ENCODE measurements at places on chromosomes 16 and 17.

DNA sequence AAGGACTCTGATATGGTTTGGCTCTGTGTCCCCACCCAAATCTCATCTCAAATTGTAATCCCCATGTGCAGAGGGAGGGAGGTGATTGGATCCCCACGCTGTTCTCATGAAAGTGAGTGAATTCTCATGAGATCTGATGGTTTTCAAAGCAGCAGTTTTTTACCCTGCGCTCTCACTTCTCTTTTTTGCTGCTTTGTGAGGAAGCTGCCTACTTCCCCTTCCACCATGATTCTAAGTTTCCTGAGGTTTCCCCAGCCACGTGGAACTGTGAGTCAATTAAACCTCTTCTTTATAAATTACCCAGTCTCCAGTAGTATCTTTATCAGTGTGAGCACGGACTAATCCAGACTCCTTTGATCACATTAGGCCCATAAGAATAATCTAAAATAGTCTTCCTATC is 719.7 kb upstream of the CDH8 start:
- no peak for DNase-seq

GRCh38 chr16:75017670-75018525 is 19.1 kb downstream of the ZNRF1 start:
- DNase-seq, result no peak

DNA sequence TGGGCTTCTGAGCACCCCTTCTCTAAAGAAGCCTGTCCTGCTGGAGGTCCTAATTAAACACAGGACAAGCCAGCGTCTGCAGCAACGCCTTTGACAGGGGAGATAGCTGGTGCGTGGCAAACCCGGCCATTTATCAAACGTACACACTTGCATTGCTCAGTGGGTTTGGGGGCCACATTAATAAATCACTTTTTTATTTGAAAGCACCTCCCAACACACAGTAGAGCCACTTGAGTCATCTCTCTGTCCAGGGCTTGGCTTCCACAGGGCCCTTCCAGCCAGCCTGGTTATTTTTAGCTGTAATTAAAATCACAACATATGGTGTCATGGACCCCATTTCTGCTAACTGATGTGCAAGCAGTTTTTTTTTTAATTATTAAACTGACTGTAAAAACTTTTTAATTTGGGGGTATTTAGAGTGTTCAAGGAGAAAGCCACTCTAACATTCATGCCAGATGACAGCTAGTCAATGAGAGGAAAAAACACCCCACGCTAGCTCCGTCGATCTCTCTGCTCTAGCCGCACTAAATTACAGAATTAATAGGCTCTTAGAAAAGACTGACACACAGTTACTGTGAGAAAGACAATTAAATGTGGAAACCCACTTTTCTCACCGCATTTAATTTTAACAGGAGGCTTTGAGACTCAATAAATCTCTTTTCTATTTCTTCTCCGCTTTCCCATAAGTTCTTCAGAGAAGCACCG is 201.0 kb upstream of the WSCD1 start:
- no peak for DNase-seq

GRCh38 chr16:69858191-69859104 is 92.7 kb upstream of the CLEC18A start:
- no peak for DNase-seq

- DNase-seq, result no peak
Observed at GRCh38 chr17:4584101-4584916, at the start of gene SMTNL2. SMTNL2 (plus strand) TSS chr17:4584529; CDS start chr17:4584606, 77 bp downstream.

- peak; percentile 60 for DNase-seq
Observed at GRCh38 chr16:70253291-70254106, 1.8 kb upstream of the EXOSC6 start.

GRCh38 chr16:81902025-81902424 is 109.2 kb downstream of the SDR42E1 start:
- no peak for DNase-seq

GRCh38 chr16:15422222-15422621 is 12.2 kb upstream of the BMERB1 start:
- DNase-seq, result no peak

- no peak for DNase-seq
Observed at GRCh38 chr17:69093279-69093789, 32.6 kb upstream of the ABCA9 start.

- no peak for DNase-seq
Observed at GRCh38 chr17:50470426-50470825, 1.7 kb upstream of the CHAD start.

GRCh38 chr17:46772475-46773220 is 45.8 kb downstream of the WNT3 start:
- DNase-seq, result peak; percentile 85

- DNase-seq, result no peak
Observed at GRCh38 chr16:165539-166374, at the start of gene HBM. HBM (plus strand) TSS chr16:165978; CDS start chr16:165998, 20 bp downstream.

- no peak for DNase-seq
Observed at GRCh38 chr16:35306915-35307314, 1847.5 kb downstream of the TP53TG3F start.

GRCh38 chr17:3260600-3260999 is 37.6 kb downstream of the OR3A1 start:
- DNase-seq, result no peak

GRCh38 chr16:27819881-27820610 is 243.5 kb downstream of the GSG1L start:
- DNase-seq, result no peak

GRCh38 chr16:12449374-12449773 is 354.3 kb downstream of the CPPED1 start:
- DNase-seq, result no peak

DNA sequence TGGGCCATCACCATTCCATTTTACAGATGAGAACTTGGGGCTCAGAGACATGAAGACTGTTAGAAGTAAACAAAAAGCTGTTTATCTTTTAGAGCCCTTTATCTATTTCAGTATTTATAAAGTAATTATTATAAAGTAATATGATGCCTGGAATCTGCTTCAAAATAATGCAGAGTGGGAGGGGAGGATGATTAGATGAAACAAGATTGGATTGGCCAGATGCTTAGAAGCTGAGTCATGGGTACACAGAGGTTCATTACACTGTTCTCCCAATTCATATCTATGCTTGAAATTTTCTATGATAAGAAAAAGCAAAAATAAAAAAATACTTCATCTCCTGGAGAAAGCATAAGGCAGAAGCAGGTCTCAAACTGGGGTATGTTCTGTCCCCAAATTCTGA is 29.4 kb downstream of the TOM1L2 start:
- DNase-seq, result no peak

DNA sequence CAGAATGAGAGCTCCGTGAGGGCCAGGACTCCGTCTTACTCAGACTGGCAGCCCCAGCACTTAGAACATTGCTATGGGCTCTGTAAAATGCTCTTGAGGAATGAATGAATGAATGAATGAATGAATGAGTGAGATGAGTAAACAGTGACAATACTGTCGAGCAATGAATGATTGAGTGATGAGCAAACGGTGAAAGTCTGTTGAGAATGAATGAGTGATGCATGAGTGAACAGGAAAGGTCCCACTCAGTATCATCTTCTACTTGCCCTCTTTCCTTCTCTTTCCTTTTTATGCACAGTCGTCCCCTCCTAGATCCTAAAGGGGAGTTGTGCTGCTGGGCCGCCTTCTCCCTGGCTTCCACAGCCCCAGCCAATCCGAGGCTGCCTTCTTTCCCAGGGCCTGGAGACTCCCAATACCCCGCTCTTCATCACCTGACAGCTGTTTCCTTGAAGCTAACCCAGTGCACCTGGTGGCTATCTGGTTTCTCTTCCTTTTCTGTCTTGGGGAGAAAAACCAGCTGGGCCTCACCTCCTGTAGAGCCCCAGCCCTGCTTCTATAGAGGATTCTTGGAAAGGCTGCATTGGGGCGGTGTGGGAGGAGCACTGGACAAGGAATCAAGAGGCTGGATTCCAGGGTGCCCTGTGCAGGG is 32.7 kb upstream of the CACNG1 start:
- DNase-seq, result no peak

DNA sequence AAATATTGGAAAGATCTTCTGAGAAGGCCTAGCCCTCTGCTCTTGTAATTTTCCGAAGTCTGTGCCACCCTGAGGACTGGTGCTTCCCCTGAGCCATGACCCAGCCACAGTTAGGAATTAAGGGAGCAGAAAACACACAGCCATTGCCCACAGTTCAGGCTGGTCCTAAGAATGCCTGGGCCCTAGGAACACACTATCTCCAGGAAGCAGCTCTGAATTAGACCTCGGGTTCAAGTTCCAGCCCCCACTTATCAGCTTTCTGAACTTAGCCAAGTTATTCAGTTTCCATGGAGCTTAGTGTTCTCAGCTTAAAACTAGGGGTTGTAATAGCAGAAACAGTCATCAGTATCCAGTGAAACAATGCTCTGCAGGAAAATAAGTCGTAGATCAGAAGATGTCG is 56.0 kb downstream of the CDH13 start:
- no peak for DNase-seq

DNA sequence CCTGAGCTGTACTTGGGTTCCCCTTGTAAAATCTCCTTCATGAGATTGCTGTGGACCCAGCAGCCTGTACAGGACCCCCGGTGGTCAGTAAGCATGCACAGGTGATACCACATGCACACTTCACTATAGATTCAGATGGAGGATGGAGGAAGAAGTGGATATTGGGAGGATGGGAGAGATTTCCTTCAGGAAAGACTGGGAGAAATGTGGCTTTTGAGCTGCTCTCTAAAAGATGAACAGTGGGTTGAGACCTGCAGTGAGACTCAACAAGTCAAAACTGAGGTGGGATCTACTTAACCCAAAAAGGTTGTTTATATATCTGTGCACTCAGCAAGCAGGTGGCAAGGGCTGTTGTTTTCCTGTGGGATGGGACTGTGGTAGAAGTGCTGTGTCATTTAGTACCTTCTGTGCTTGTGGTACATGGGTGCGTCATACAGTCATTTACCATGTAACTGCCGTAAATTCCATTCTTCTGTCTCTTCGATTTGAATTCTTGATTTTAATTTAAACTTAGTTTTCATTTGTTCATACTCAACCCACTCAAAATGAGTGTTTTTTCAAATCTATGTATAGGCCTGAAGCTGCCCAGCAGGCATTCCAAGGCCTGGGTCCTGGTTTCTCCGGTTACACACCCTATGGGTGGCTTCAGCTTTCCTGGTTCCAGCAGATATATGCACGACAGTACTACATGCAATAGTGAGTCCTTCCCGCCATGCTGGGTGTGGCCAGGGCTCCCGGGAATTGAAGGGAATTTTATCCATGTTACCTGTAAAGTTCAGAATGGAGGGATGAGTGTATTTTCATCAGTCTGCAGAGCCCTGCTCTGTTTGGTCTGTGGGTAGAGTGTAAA is 6.9 kb downstream of the HERPUD1 start:
- no peak for DNase-seq

- no peak for DNase-seq
Observed at GRCh38 chr17:50828508-50829170, 6.7 kb upstream of the WFIKKN2 start.

- DNase-seq, result no peak
Observed at GRCh38 chr17:46940692-46941404, 17.9 kb downstream of the GOSR2 start.

DNA sequence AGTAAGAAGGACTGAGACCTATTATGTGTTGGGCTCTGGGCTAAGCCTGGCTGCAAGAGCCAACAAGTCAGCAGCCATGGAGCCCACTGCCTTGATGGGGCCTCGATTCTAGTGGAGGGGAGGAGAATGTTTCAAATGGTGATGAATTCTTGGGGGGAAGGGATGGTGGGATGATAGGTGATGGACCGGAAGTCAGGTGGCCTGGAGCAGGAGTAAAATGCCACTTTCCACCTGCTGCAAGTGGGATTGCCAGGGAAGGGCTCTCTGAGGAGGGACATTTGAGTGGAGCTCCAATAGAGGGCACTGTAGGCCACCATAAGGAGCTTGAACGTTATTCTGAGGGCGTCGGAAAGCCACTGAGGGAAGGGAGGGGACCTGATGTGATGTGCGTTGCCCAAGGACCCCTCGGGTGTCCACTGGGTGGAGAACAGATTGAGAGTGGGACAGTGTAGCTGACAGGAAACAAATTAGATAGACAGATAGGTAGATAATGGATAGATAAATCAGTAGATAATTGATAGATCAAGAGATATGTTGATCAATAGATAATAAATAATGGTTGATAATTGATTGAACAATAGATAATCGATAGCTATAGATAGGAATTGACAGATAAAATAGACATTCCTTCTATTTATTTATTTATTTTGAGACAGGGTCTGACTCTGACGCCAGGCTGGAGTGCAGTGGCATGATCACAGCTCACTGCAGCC is 18.2 kb upstream of the NXPH3 start:
- no peak for DNase-seq

- DNase-seq, result no peak
Observed at GRCh38 chr16:87964049-87964659, 12.9 kb downstream of the BANP start.

DNA sequence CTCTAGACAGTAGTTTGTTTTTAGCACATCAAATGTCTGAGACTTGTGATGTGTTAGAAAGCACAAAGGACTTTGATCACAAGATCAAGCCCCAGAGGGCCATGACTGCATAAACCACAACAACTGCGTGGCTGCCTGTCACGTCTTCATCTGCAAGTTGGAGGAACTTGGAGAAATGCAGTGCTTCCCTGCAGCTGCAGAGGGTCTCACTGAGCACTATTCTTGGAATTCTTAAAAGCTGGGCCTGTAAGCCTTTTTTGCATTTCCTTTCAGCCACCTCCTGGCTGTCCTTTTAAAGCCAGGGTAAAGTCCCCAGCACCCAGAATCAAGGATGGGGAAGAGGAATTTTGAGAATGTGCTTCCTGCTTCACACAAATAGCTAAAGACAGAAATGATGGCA is 431.3 kb downstream of the MAF start:
- peak; percentile 68 for DNase-seq

GRCh38 chr16:34803683-34804416 is 1344.4 kb downstream of the TP53TG3F start:
- DNase-seq, result no peak

GRCh38 chr16:50213939-50214519 is 52.3 kb upstream of the ADCY7 start:
- DNase-seq, result no peak

DNA sequence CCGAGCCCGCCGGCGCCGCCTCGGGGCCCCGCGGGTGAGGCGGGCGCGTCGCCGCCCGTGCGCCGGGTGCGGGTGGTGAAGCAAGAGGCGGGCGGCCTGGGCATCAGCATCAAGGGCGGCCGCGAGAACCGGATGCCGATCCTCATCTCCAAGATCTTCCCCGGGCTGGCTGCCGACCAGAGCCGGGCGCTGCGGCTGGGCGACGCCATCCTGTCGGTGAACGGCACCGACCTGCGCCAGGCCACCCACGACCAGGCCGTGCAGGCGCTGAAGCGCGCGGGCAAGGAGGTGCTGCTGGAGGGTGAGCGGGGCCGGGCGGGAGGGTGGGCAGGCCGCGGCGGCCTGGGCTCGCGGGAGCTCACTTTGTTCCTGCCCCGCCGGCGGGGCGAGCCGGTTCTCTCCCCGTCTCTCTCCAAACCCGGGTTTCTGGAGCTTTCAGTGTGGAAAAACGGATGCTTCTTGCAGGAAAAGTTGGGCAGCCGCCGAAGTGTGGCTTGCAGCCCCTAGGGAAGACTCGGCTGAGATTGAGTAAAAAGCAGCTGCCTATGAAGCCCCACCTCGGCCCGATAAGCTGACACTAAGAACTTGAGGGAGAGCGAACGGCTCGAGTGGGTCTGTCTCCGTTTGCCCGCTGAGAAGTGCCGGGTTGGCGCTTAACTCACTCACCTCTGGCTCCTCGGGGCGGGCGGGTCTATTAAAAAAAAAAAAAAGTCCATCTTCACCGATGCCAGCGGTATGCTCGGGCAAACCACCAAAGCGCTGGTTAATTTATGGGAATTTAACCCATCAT is 677 bp downstream of the SNTB2 start:
- no peak for DNase-seq

GRCh38 chr16:29807426-29808218 is 1.3 kb downstream of the MAZ start:
- DNase-seq, result no peak

GRCh38 chr17:67165201-67165600 is 79.8 kb downstream of the HELZ start:
- no peak for DNase-seq
